Activated T-cell treated with anti-CD3 and anti-CD28 coated beads for 1 hour (primary cell): ENCODE measurements at places on chromosomes 3 and 15.

DNA sequence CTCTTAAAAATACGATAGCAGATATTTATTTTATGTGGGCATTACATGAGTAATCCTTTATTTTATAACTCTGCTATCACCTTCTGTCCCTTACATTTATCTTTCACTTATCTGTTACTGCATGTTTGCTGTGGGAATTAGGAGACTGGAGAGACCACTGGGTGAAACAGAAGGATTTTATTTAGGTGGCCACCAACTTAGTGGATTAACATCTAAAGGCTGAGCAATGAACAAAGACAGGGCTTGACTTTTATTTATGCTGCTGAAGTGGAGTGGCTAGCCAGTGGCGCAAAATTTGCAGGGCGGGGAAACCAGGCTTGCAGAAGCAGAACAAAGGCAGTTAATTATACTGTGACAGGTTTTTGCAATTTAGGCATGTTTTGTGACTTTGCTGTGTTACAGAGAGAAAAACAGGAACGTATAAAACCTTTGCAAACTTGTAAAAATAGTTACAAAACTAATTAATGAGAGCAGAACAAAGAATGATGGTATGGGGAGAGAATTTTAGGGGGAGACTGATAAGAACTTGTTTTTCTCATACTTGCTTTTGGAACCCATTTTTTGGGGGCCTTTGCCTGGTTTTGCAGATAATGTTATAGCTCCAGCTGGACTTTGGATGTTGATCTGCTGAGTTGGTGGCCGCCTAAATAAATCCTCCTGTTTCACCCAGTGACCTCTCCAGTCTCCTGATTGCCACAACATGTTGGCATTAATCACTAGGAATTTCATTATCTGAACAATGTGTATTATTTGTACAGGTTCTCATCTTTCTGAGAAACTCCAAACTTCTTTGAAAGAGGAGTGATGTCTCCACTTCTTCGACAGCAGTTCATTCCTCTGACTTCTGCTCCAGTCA, 18.0 kb downstream of the KLHL24 start:
- no peak for DNase-seq

DNA sequence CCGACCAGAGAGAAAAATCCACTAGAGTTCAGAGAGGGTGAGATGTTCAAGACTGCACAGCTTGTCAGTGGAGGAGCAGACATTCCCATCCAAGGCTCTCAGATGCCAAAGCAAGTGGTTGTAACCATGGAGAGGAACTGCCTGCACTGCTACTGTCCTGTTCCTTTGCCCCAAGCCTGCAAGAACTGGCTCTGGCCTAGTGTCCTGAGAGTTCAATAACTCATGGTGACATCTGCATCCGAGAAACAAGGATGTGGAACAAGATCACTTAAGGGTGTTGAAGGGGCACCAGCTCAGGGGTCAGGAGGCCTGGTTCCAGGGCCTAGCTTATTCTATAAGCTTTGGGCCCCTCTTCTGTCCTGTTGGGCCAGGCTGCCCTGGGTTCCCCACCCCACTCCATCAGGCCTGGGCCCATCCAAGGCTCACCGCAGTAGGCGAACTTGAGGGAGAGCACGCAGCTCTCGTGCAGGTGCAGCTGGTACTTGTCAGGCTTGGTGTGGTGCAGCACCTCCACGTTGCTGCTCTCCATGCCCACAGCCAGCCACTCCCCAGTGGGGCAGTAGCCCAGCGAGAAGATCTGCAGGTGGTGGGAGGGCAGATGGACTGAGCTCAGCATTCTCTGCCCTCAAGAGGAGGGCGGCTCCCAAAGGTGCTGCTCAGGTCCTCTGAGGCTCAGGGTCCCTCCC, 45.6 kb downstream of the TLE3 start:
- no peak for DNase-seq

- DNase-seq, result no peak
Measured at GRCh38 chr3:186643493-186643892, 3.3 kb downstream of the FETUB start.

GRCh38 chr3:124246949-124247348, 255.0 kb upstream of the ROPN1 start:
- DNase-seq, result no peak

GRCh38 chr3:16113704-16114103, 60.8 kb upstream of the GALNT15 start:
- no peak for DNase-seq

GRCh38 chr3:170117134-170117533, 64.4 kb downstream of the PHC3 start:
- DNase-seq, result no peak

DNA sequence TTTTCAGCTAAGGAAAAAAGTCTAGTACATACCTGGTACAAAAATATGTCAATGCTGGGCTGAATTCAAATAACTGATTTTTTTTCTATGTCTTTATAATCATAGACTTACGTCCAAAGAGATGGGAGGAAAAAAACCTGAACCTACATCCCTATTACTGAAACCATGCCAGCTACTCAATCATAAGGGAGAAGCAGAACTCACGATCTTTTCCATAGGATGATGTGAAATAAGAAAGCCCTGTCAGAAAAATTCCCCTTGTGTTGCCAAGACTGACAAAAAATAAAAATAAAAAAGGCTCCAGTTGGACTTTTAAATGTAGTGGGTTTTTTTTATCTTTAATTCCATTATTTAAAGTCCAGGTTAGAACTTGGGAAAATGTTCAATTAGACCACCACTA, 3.3 kb downstream of the MSL2 start:
- DNase-seq, result no peak

GRCh38 chr3:43347774-43348173, 61.4 kb downstream of the SNRK start:
- DNase-seq, result no peak

GRCh38 chr3:49713336-49714105, 6.0 kb downstream of the AMIGO3 start:
- no peak for DNase-seq

DNA sequence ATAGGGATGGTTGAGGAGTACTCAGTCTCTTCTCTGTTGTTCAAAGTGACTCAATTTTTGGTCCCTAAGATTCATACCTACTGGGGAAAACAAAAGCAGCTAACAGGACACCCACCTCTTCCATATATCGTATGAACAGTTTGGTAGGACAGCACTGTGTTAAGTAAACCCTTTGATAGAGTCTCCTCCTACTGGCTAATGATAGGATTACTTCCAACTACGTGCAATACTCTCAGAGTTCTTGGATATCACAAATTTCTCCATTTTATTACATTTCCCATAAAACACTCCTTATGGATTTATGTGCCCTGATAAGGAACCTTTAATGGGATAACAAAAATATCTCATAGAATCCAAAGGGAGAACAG, 200.2 kb upstream of the GOLGA6L4 start:
- no peak for DNase-seq
